ENCODE measurements at places on chromosomes 4 and X.

DNA sequence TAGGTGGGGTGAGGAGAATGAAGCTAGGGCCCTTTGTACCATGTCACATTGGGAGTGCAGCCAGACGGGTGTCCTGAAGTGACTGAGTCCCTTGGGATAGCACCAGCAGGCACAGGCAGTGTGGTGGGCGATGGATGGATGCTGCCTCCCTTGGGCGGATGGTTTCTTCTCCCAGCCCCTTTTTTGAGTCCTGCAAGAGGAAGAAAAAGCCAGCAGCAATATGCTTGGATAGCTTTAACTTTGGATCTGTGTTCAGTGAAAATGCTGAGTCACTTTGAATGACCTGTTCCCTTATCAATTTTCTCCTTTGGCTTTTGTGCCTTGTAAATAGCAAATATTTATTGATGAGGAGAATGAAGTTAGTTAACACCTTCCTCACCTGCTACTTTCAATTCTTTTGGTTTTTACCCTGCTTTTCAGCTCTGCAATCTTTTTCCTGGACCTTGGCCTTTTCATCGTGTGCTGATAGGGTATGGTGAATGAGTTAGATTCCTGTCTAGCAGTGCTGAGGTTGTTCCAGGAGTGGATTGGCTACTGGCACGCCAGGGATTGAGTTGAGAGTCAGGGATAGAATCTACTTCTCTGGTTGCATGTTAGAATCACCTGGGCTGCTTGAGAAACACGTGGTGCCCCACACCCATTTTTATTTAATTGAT lies 10.2 kb downstream of the DCUN1D4 start:
- no peak for DNase-seq

DNA sequence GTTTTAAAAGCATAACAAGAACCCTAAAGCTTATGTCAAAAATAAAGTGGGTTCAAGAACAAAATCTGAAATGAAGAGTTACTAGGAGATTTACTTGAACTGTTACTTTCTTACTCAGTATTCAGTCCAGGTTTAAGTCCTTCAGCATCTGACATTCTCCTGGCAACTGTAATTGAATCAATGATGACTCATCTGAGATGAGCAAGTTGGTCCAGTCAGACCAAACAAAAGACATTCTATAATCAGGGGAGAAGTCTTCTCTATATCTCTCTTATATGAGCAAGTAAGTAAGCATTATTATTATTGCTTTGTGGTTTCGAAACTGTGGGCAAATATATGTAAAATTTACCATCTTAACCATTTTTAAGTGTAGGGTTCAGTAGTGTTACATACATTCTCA lies 34.6 kb downstream of the MAP9 start:
- no peak for DNase-seq

- no peak for DNase-seq
Observed at GRCh38 chrX:38864165-38864564, 62.9 kb downstream of the MID1IP1 start.

- no peak for DNase-seq
Observed at GRCh38 chrX:11321986-11322385, 28.8 kb downstream of the AMELX start.

GRCh38 chr4:11589676-11590075 lies 161.0 kb upstream of the HS3ST1 start:
- DNase-seq = no peak

DNA sequence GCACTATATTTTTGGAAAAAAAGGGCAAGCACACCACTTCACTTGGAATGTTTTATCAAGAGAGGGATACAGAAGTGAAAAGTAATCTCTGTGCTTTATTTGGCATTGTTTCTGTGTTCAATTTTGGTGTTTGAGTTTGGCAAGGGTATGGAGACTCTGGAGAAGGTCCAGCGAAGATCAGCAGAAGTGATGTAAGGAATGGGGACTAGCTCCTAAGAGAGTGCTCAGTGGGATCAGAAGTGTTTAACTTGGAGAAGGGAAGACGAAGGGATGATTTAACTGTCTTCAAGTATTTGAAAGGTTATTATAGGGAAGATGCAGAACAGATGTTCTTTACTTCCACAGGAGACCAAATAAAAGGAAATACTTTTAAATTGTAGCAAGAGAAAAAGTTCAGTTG lies 74.3 kb downstream of the CFAP299 start:
- no peak for DNase-seq

DNA sequence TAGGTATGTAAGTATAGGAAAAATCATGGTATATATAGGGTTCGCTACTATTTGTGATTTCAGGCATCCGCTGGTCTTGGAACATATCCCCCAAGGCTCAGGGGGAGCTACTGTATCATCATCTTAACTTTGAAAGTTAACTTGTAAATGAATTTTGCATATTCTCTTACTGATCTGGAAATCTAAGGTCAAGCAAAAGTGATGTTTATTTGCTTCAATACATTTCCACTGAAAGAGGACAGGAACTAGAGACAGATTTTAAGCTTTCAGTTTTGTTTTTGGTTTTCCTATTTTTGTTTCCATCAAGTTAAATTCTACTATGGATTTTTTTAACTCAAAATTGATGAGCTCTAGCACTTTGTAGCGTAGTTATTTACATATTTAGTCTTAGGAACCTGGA lies 56.2 kb downstream of the NAF1 start:
- DNase-seq = no peak
